Cortex of kidney (tissue), 1 donor: ENCODE measurements at places on chromosomes 5 and 9.

GRCh38 chr5:59241119-59241518 lies 652.4 kb downstream of the PDE4D start:
- no peak for DNase-seq

DNA sequence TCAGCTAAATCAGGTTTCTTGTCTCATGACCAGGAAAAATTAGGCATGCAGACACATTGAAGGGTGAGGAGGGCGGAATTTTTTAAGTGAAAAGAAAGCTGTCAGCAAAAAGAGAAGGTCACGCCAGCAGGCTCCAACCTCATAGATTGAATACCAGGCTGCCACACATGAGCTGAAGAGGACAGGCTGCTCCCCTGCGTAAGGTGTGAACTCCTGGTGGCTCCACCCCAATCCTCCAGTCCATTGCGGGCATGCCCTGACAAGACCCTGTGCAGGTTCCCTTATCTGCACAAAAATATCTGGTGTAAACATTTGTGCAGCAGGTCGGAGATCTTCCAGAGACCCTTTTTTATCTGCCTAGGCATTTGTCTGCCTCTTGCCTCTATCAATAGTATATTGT lies 22.9 kb upstream of the TEX10 start:
- DNase-seq = no peak

GRCh38 chr5:76041863-76042262 lies 41.3 kb upstream of the SV2C start:
- DNase-seq = no peak

DNA sequence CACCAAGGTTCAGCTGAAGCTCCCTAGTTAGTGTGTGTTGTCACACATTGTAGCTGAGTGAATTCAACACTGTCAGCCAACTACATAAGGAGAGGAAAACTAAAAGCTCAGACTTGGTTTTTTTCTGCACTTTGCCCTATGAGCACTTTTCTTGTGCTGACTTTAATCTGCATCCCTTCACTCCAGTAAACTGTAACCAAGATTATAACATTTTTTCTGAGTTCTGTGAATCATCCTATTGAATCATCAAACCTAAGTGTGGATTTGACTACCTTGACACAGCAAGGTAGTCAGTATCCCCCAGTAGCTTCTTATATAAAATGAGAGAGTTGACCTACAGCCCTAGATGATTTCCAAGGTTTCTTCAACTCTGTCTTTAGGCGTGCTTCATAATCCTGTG lies 325.0 kb downstream of the AGTPBP1 start:
- no peak for DNase-seq

DNA sequence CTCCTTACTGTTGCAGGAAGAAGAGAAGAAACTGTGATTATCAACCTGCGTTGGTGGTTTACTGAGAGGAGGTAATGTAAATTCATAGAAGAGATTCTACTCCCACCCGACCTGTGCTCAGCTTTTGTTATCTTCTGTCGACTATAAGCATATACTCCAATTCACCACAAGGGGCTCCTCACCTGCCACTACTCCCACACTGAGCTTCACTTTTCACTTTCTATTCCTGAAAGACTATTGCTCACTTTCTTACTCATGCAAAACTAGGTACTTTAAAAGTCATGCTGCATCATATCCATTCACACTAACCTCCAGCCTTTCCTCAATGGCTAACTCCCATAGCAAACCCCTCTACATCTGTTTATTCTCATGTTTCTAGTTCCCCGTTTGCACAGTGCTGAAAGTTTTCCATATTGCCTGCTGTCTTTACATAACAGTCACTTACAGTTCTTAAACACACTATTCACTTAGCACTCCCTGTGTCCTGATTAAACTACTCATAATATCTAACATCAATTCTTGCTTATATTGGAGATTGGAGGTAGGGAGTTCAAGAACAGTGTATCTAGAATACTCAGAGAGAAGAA lies 1062.6 kb downstream of the NR2F1-AS1 start:
- DNase-seq = no peak

DNA sequence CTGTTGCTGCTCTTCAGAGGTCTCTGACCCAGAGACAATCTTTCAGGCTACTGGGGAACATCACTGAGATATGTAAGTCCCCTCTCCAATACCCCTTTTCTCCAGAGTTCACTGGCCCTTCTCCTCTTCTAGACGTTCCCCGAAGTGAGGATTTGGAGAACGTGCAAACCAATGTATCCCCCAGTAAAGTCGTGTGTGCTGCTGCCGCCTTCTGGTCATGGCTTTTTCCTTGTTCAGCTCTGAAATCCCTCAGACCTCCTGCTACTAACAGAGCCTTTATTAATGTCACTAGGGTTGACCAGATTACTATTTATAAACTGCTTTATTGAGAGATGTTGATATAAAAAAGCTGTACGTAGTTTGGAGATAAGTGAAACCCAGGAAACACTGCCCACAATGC lies 1028.6 kb downstream of the CDH9 start:
- no peak for DNase-seq

- no peak for DNase-seq
Measured at GRCh38 chr5:14830210-14831005, 41.2 kb downstream of the ANKH start.

- DNase-seq = no peak
Measured at GRCh38 chr9:123400926-123401503, 45.0 kb downstream of the CRB2 start.

DNA sequence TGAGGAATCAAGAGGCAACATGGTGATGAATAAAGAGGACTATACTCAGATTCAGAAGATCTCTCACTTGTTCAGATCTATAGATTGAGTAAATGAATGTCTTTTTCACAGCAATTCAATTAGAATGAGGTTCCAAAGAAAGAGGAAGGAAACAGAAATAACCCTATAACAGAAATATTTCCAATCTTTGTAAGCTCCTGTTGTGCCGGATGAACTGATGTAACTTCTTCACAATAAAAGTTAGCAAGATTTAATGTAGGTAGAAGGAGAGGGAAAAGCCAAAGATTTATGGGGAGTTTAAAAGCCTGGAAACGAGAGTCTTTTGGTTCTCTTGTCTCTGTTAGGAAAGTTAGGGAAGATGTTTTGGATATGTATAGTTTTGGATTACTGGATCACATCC lies 92.1 kb downstream of the PBX3 start:
- no peak for DNase-seq

DNA sequence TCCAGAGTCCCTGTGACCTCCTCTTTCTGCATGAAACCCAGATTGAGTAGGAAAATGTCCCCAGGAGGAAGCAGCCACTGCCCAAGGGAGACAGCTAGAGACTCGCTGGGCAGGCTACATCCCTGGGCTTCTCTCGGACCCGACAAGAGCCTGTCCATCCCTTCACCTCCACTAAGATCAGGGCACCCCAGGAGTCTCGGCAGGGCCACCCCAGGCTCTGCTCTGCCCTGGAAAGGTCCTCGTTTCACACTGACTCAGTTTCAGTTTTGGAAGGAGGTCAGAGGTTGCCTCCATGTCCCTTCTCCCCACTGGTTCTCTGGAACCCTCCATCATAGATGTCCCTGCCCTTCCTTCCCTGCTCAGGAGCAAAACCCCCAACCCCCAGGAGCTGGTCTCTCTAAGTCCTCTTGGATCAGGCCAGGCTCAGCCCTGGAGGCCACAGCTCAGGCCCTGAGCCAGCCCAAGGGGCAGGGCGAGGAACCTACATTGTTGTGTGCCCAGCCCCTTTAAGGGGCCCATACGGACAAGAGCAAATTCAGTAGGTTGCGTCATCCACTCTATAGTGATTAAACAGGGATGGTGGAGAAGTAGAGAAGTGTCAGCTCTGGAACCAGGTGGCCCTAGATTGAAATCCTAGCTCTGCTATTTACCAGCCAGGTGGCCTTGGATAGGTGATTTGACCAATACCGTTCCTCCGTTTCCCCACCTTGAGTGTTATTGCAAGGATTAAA lies 37.4 kb downstream of the C9orf50 start:
- DNase-seq = no peak

GRCh38 chr5:141704782-141705297 lies 22.8 kb upstream of the ARAP3 start:
- DNase-seq = no peak

DNA sequence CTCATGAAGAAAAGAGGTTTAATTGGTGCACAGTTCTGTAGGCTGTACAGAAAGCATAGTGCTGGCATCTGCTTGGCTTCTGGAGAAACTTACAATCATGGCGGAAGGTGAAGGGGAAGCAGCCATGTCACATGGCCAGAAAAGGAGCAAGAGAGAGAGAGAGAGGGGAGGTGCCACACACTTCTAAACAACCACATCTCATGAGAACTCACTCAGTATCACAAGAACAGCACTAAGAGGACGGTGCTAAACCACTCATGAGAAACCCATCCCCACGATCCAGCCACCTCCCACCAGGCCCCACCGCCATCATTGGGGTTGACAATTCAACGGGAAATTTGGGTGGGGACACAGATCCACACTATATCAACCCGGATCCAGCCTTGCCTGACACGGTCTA lies 28.8 kb upstream of the IER5L start:
- no peak for DNase-seq

DNA sequence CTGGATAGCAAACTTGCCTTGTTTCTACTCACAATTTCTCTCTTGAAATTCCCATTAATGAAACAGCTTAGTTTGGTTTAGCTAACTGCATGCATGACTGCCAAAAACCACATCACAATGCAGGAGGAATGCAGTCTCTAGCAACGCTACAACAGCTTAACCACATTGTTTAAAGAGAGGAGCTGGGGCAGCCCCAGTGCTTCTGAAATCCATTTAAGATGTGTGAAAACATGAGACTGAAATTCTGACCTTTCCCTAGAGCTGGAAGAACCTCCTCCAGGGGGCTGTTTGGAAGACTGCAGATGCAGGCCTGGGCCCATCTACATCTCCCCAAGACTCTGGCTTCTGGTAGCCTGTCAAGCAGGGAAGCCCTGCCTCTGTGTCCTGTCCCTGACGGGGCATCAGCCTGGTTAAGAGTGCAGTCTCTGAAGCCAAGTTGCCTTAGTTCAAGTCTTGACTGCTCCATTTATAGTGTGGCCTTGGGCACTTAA lies 157.1 kb downstream of the ZNF462 start:
- DNase-seq = no peak

- DNase-seq = no peak
Measured at GRCh38 chr5:50667023-50667652, 701 bp downstream of the PARP8 start.

DNA sequence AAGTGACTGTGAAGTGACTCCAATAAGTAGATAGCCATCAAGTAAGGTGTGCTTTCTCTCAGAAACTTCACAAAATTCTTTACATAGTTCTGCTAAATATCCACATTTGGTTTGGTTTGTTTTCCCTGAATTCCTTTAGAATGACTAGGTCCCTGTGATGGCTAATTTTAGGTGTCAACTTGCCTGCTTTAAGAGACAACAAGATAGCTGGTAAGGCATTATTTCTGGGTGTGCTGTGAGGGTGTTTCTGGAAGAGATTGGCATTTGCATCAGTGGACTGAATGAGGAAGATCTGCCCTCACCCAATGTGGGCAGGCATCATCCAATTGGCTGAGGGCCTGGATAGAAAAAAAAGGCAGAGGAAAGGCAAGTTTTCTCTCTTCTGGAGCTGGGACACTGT lies 8.3 kb upstream of the PTBP3 start:
- no peak for DNase-seq

DNA sequence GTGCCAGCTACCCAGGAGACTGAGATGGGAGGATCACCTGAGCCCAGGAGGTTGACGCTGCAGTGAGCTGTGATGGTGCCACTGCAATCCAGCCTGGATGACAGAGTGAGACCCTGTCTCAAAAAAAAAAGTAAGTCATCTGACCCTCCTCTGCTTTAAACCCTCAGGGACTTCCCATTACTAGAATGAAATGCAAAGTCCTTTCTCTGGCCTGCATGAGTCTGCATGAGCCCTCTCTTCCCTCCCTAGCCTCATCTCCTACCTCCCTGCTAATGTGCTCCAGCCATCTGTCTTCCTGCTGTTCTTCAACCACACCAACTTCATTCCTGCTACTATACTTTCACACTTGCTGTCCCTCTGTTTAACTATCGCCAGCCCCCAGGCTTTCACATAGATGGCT lies 15.3 kb downstream of the IL5 start:
- no peak for DNase-seq

- no peak for DNase-seq
Measured at GRCh38 chr9:81408951-81409350, 280.4 kb downstream of the TLE1 start.

- DNase-seq = no peak
Measured at GRCh38 chr9:101037430-101037829, 8.9 kb downstream of the PLPPR1 start.

- no peak for DNase-seq
Measured at GRCh38 chr5:148747536-148747906, 78.9 kb upstream of the ADRB2 start.

- DNase-seq = no peak
Measured at GRCh38 chr5:72599519-72600370, 92.5 kb upstream of the ZNF366 start.

- DNase-seq = no peak
Measured at GRCh38 chr9:135988493-135988892, 27.3 kb upstream of the UBAC1 start.

DNA sequence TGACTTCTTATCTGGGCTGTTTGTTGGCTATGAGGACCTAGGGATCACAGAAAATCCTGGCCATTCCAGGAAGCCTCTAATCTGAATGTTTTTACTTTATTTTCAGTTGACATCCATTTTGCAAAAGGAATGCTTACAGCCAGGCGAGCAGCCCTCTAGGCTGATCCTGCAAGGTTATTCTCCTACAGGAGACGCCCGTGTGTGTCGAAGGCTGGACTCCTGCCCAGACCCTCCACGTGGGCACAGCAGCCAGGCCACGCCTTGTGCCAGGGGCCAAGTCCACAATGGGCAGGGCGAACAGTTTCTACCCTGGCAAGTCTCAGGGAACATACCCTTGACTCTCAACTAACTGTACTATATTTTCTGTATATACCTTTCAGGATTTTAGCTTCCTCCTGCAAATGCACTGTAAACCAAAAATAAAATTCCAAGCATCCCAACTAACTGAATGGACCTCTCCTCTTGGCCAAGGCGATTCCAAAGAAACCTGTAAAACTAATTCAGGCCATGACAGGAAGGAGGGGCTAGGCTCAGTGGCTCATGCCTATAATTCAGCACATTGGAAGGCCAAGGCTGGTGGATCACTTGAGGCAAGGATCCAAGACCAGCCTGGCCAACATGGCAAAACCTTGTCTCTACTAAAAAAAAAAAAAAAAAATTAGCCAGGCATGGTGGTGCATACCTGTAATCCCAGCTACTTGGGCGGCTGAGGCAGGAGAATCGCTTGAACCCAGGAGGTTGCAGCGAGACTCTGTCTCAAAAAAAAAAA lies 5.7 kb downstream of the CMBL start:
- DNase-seq = no peak

DNA sequence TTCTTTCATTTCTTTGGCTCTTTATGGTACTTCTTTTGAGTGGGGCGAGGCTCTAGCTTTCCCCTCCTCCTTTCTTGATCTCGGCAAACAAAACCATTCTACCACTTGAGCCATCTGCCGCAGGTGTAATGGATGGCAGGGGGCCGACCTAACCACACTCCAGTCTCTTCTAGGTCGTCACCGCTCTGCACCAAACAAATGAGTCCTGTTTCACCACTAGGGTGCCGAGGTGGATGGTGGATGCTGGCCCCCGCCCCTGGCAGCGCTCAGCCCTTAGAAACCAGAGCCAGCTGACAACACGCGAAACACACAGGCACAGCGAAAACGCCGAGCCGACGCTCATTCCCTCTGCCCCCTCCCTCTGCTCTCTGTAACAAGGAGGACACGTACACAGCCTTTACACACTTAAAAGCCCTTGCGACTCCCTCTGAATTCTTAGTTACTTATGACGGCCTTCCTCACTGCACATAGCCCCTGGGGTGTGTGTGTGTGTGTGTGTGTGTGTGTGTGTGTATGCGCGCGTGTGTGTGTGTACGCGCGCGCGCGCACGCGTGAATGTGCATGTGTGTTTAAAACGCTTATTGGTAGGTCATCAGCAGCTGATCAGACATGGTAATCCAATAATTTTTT lies 199.4 kb downstream of the MEF2C start:
- no peak for DNase-seq

GRCh38 chr5:65812648-65813047 lies 90.6 kb downstream of the NLN start:
- DNase-seq = no peak
